Chondrocyte (in vitro differentiated cells): ENCODE measurements at places on chromosomes 13 and 19.

DNA sequence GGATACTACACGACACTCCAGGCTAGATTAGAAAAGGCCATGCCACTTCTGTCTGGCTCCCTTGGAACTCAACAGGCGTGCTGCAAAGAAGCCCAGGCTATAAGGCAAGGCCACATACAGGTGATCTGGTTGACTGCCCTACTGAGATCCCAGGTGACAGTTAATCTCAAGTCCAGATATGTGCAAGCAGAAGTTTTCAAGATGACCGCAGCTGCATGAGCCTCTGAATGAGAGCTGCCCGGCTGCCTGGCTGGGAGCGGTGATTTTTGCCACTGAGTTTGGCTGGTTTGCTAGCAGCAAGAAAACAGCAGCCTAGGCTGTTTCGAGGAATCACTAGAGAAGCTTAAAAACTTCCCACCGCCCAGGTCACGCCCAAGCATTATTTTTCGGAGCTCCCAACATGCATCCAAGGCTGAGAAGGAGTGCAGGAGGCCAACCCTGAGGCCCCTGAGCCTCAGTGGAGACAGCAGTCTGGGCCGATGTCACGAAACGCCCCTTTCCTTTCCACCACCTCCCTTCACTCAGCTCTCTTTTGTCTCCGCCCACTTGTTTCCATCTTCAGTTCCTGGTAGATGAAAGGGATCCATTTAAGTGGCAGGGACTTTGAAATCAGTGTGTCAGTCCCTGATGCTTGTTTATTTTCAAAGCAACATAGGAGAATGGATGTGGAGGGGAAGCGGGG lies 14.0 kb upstream of the URI1 start:
- DNase-seq = no peak

- no peak for DNase-seq
Measured at GRCh38 chr13:47545201-47546024, 455.7 kb downstream of the SUCLA2 start.

- DNase-seq = no peak
Measured at GRCh38 chr13:27826379-27827353, 34.4 kb downstream of the GSX1 start.

GRCh38 chr19:51015691-51016267 lies 3.7 kb downstream of the KLK10 start:
- no peak for DNase-seq

DNA sequence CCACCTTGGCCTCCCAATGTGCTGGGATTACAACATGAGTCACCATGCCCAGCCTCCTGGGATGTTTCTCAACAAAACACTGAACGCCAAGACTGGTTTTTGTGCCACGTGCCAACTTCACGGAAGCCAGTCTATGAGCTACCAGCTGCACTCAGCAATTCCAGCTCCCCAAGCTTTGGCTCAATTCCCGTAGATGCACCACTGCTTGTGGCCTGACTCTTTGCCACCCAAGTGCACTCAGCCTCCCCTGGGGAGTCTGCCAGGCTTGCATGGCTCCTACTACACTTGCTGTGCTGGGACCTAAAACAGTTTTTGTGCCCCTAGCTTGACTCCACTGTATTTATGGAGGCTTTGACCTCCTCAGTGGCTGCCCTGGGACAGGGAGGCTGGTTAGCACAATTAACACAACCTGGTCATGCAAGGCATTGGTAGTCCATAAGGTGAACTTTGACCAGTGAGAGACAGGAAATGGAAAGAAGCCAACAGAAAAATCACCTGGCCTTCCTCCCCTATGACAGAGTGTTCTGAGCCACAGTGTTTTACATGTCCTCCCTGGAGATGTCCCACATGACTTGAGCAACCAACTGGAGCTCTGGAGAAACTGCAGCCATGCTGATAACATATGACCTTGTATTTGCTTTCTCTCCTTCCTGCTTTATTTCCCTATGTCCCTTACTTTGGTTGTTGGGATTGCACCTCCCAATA lies 1173.1 kb downstream of the UQCRFS1 start:
- no peak for DNase-seq

- peak; percentile 50 for DNase-seq
Measured at GRCh38 chr19:369876-370275, 25.3 kb upstream of the MIER2 start.

DNA sequence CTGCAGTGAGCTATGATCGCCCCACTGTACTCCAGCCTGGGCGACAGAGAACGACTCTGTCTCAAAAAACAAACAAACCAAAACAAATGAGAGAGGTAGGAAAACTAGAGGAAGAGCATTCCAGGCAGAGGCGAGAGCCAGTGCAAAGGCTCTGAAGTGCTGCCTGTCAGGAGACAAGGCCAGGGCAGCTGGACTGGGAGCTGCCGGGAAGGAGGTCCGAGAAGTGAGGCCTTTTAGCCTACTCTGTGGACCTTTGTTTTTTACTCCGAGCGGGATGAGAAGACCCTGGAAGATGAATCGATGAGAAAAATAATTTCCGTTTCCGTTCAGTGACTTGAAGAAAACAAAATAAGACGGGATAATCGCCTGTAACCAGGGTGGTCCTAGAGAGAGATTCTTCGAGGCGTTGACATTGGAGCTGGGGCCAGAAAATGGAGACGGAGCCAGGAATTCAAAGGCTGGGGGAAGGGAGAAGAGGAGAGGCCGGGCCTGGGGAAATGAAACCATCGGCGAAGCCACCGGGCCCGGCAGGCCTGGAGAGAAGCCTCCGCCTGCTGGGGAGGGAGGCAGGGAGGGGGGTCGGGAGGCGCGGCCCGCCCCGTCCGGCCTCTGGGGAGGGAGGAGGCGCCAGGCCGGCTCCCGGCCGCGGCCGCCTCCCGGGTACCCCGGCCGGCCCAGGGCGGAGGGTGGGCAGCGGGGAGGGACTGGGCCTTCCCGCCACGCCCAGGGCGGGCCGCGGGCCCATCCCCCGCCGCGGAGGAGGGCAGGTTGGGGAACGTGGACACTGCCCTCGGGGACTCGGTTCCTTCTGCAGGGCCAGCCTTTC lies 7.8 kb upstream of the SERTAD1 start:
- DNase-seq = no peak

GRCh38 chr19:30492586-30493270 lies 120.5 kb downstream of the ZNF536 start:
- DNase-seq = no peak

GRCh38 chr13:85970727-85971126 lies 171.5 kb upstream of the SLITRK6 start:
- no peak for DNase-seq

DNA sequence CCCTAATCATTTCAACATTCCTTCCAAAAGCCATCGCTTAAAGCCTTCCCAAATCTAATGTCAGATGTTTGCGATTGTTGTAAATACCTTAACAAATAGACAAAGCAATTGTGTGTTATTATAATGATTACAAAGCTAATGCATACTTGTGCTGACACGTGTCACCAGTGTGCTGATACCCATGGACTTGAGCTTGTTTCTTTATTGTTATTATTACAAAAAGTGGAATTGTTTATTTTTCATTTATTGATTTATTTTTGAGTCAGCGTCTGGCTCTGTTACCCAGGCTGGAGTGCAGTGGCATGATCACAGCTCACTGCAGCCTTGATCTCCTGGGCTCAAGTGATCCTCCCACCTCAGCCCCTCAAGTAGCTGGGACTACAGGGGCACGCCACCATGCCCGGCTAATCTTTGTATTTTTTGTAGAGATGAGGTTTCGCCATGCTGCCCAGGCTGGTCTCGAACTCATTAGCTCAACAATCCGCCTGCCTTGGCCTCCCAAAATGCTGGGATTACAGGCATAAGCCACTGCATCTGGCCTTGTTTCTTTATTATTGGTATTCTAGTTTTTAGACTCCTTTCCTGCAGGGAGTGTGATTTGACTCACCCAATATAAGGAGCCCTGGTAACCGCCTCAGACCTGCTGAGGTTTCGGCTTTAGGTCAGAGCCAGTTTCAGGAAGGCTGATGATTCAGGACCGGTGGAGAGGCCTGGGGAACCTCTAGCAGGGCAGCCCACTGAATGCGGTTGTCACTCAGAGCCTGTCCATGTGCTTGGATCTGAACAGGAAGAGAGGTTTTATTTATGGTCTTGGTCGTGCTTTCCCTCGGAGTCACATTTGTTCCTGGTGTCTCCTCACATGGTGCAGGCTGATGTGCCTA lies 2.1 kb upstream of the FBXO17 start:
- no peak for DNase-seq

- DNase-seq = no peak
Measured at GRCh38 chr13:64538711-64539110, 2691.4 kb downstream of the PCDH9 start.

DNA sequence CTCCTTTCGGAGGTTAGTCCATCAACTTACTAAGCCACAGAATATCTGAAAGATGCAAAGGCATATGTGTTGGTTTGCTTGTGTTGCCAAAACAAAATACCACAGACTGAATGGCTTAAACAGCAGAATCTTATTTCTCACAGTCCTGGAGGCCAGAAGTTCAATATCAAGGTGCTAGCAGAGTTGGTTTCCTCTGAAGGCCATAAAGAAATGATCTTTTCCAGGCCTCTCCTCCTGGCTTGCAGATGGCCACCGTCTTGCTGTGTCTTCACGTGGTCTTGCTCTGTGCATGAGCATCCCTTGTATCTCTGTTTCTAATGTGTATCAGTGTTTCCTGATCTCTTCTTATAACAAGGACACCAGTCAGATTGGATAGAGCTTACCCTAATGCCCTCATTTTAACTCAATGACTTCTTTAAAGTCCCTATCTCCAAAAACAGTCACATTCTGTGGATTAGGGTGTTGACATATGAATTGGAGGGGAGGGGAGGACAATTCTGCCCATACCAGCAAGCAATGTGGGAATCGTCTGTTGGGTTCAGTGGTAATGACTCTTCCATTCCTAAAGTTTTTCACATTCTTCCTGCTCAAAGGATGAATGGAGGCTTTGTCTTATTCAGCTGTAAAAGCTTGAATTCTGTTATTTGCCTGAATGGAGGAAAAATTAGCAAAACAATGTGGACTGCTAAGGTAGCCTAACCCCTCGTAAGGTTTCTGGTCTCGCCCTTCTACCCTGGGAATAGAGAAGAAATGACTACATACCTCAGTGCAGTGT lies 715.7 kb downstream of the DIAPH3 start:
- DNase-seq = no peak

DNA sequence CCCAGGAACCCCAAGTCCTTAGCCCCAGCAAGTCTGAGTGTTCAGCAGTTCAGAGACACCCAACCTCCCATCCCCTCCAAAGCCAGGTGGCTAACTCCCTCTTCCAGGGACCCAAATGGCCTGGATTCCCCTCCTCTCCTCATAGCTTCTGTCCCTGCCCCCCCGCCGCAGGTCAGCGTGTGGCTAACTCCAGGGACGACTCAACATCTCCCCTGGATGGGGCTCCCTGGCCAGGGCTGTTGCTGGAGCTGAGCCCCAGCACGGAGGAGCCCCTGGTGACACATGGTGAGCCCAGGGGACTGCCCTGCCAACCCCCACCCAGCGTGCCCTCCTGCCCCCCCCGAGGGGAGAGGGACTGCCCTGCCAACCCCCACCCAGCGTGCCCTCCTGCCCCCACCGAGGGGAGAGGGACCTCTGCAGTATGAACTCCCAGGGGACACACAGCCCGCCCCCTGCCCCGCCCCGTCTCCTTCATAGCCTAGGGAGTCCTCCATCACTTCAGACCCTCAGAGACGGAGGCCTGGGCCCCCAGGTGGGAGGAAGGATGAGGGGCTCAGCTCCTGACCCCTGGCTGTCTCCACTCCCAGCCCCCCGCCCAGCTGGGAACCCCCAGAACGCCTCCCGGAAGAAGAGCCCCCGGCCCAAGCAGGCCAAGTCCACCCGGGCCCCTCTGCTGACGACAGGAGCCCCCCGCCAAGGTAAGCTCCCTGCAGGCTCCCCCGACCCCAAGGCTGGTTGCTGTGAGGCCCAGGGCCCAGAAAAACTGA lies 1.7 kb downstream of the SSC5D start:
- DNase-seq = no peak

GRCh38 chr13:61728471-61728870 lies 312.8 kb upstream of the PCDH20 start:
- no peak for DNase-seq

- DNase-seq = no peak
Measured at GRCh38 chr19:54389553-54389952, 24.8 kb upstream of the LAIR1 start.

- DNase-seq = no peak
Measured at GRCh38 chr19:39401549-39402345, 4.9 kb upstream of the ZFP36 start.

DNA sequence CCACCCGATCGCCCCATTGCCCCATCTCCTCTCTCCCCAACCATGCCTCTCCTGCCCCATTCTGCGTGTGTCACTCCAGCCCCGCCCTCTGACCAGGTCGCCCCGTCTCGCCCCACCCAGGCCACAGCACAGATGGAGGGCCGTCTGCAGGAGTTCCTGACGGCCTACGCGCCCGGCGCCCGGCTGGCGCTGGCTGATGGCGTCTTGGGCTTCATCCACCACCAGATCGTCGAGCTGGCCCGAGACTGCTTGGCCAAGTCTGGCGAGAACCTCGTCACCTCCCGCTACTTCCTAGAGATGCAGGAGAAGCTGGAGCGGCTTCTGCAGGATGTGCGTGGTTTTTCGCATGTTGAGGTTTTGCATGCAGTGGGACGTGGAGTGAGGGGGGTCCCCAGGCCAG lies 26.2 kb downstream of the MAST3 start:
- no peak for DNase-seq

DNA sequence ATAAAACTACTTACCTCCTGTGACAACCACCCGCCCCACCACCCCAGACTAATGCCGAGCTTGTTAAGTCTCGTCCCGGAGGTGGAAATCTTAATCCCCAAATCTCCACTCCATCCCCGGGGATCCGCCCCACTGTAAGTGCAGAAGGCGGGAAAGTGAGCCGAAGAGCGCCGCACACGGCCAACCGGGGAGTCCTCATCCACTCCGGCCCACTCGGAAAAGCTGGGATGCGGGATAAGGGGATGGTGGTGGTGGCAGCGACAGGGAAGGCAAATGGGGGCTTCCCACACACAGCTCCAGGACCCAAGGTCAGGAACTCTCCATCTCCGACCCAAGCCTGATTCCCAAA lies 621 bp downstream of the FBL start:
- no peak for DNase-seq

DNA sequence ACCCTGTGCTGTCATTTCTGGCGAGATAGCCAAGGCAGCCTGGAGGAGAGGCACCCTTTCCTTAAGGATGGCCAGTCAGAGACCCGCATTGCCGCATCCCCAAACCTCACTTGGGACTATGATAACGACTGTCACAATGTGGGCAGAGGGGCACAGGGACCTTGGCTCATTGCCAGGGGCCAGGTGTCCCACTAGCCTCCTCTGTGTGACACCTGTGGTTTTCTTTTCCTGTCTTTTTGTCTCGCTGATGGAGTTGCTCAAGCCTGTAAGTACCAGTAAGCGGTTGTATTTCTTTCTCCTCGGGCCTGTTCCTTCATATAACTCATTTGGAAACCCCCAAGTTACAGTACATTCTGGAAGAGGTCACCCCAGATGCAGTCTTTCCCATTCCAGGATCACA lies 59.5 kb downstream of the TDRD12 start:
- DNase-seq = no peak

DNA sequence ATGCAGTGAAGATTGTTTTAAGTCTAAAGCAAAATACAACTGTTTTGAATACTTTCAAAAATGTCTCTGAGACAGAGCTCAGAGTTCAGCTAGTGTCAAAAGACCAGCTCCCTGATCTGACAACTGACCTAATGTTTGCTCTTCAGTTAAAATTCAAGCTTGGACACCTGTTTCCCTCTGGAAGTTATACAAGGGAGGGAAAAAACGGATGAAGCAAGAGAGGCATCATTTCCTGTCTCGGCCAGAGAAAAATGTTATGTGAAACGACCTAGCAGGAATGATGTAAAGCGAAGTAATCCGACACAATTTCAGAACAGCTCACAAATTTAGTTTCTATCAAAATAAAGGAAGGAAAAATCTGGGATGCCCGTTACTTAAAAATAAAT lies 59.4 kb downstream of the ZAR1L start:
- no peak for DNase-seq

GRCh38 chr19:5880604-5881078 lies 10.3 kb upstream of the FUT5 start:
- DNase-seq = no peak

- no peak for DNase-seq
Measured at GRCh38 chr19:46654621-46655152, 6.3 kb downstream of the DACT3 start.
